Fibroblast of skin of abdomen (primary cell): ENCODE measurements at places on chromosomes 6 and 20.
A peak's percentile ranks its signal among the peaks of the same experiment; 100 is the strongest.

- DNase-seq, result no peak
Measured at GRCh38 chr6:146484411-146484810, 59.2 kb upstream of the RAB32 start.

GRCh38 chr6:90709431-90709996 is 122.6 kb upstream of the MAP3K7 start:
- no peak for DNase-seq

DNA sequence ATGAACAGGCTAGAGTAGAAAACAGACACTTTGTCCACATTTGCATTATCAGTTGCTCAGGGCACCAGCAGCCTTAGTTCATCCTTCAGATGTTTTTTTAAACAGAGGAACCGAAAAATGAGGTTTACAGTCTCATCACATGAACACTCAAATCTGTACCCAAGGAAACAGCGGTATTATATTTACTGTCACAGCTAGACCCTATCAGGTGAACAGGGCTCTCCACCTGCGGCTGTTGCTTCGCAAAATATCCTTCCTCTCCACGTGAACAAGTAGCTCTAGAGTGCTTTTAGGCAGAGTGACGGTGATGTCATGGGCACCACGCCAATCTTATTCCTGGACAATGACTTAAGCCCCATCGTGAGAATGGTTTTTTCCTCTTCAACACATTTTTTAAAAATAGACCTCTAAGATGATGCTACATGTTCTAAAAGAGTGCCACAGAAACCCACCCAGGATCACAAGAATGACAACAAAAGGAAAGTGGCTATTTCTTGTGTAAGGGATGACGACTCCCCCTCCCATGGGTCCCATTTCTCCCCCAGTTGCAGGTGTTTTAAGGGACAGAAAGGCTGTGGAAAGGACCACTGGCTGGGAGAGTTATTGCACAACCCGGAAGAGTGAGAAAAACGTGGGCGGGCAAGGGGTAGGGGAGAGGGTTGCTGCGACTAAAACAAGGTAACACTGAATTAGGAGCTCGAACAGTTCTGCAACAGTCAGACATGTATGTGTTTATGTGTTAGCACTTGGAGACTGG is 77.7 kb downstream of the EFHC1 start:
- no peak for DNase-seq

DNA sequence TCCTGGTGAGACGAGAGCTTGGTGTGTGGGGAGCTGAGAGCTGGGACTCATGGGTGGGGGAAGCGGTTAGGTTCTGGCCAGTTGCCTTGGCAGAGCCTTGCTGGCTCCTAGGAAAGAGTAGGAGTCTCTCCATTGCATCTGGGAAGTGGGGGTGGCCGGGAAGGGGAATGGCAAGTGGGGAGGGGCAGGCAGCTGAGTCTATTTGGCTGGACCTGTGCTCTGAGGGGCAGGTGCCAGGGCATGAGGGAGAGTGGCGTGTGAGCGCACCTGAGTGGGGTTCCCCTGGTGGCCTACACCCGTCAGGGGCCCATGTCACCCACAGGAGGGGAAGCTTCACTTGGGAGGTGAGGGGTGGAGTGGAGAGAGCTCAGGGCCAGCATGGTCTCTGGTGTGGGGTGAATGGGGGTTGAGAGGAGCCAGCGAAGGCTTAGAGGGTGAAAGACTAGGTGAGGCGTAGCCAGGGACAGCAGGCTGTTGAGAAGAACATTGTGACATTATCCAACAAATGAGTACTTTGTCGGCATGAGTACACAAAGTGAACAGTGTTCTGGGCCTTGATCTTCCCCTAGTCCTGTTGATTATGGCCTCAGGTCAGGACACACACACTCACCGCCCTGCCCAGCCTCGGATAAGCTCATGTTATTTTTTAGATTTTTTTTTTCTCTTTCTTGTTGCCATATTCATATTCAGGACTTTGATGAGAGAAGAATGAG is 59.8 kb downstream of the FAM120B start:
- no peak for DNase-seq

- DNase-seq, result peak; percentile 64
Measured at GRCh38 chr6:57190140-57190539, 18.0 kb downstream of the BAG2 start.

DNA sequence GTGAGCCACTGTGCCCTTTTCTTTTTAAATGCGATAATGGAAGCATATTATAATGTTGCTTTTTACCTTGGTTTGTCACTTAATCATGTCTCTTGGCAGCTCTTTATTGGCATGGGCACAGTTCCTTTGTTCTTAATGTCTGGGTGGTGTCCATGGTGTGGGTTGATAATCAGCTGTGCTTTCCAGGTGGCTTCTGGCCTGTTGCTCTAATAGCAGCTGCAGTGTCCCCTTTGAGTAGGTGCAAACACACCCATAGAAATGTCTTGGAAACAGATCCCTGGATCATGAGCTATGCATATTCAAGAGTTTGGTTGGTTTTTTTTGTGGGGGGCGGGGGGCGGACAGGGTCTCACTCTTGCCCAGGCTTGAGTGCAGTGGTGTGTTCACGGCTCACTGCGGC is 29.9 kb downstream of the EFCAB8 start:
- no peak for DNase-seq

DNA sequence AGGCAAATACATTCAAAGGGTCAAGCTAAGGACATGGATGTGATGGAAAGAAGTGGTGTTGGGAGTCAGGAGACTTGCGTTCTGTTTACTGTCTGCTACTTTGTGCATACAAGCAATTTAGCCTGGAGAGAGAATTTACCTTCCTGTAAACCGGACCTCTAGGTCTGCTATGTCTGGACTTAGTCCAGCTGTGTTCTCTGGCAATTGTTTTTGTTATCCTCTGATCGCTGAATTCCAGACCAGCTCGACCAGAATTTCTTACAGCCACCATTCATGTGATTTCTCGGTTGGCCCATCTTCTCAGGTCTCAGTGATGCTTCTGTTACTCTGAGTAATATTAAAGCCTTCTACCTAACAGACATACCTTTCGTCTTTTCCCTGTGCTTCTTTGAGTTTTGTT is 75.2 kb downstream of the LRRC1 start:
- no peak for DNase-seq

GRCh38 chr6:15405129-15406068 is 159.5 kb downstream of the JARID2 start:
- DNase-seq, result no peak

DNA sequence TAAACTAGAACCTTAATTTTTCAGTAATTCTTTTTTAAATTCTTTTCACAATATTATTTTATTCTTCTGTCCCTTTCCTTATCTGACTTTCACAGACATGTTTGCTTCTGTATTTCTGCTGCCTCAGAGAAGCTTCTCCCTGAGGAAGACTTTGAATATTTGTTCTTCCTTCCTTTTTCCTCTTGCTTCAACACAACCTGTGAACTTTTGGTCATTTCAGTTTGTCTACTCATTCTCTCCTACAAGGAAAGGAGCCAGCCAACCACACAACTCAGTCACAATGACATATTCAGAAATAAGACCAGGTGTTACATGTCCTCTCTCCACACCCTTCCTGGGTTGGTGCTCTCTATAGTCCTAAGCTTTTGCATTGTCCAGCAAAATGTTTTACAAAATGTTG is 310.4 kb downstream of the TFAP2B start:
- no peak for DNase-seq

DNA sequence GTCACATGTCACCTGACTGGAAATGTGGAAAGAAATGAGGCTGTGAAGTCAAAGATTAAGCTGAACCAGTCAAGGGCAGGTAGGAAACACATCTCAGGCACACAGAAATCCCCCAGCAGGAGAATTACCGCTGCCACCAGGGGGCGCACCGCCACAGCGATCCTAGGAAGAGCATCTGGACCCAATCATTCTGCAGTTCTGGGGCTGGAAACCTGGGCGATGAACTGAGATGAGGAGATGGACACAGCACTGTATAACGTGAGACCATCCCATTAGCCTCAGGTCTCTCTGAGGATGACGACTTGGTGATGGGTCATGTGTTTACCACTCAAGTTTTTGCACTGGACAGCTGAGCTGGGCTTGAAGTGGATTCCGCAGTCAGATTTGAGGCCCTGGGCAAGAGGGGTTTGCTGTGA is 6.5 kb upstream of the SLC24A3 start:
- peak; percentile 42 for DNase-seq

DNA sequence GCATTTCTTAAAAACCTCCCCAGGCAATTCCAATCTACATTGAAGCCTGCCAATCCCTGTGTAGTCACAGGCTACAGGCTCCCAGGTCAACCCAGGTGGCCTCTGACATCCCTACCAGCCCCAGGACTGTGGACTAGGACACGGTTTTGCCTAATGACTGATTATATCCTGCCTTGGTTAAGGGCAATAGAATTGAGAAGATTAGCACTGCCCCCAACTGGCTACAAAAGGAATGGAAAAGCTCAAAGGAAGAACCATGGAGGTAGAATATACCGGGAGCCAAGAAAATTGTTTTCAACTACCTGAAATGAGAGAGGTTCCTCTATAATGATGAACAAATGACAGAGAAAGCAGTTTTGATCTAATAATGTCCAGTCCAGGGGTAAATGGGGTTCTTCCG is 421.1 kb upstream of the AGPAT4 start:
- DNase-seq, result peak; percentile 42

DNA sequence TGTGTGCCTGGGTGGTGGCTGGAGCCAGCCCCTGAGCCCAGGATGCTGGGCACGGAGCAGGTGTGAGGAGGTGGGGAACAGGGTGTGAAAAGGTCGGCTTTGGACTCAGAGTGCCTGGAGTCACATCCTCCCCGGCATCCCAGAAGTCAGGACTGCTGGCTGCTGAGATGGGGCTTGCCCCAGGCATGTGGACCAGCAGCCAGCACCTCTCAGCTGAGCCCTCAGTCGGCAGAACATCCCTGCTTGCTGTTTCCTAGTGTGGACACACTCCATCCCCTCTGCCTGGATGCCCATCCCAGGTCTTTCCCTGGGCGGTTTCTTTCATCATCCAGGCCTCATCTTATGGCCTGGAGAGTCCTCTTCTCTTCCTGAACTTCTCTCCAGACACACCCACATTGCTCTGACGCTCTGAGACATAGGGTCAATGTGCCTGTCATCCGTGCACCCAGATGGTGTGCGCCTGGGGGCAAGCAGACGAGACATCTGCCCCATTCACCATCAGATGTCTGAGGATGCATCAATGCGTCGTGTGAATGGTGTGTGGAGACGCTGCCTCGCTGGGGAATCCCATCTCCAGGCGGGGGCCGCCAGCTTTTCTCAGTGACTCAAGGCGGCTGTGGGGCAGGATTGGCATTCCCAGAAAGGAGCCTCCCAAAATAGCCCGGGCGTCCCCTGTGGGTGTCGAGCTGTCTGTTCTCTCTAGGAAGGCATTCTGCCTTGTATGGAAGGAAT is 104.2 kb downstream of the SYCP2 start:
- DNase-seq, result no peak

GRCh38 chr6:2809015-2809414 is 32.6 kb downstream of the SERPINB1 start:
- no peak for DNase-seq

- DNase-seq, result no peak
Measured at GRCh38 chr20:32569018-32569379, 16.1 kb downstream of the NOL4L start.

GRCh38 chr6:1597924-1598323 is 11.8 kb upstream of the FOXC1 start:
- DNase-seq, result peak; percentile 42

DNA sequence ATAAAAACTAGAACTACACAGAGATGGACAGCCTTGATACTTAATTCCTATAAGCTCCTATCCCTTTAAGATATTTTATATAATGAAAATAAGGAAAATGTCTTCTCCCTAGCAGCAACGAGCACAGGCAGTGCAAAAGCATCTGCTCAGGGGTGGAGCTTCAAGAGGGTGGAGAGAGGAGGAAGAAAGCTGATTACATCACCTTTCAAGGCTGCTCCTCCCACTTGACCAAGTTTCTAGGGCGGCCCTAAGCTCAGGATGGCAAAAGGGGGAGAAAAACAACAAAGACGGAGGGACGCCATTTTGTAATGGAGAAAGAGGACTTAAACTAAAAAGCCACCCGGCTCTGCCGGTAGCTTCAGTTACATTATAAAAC is 2.2 kb downstream of the PPP1R10 start:
- DNase-seq, result peak; percentile 99
